ENCODE measurements at places on chromosomes 4 and X.

DNA sequence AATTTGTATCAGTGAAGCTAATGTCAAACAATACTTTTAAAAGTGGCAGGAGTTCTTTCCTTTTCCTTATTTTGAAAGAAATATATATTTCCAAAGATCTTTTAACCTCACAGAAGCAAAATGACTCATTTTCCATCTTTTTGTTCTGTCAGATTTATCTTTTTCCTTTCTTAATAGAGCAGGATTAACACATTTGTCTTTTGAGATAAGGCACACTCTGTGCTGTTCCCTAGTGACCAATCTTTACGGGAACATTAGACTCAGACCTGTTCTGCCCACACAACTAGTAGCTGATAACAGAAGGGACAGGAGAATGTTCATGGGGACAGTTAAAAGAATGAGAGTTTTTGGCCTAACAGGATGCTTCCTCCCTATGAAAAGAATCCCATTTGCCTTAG, 381.2 kb downstream of the STPG2 start:
- DNase-seq: no peak

GRCh38 chrX:107711521-107712181, 63.9 kb downstream of the TSC22D3 start:
- peak; percentile 12 for DNase-seq

GRCh38 chr4:177339477-177340374, 30.1 kb downstream of the NEIL3 start:
- DNase-seq: no peak

GRCh38 chr4:183468210-183469095, 24.0 kb downstream of the CDKN2AIP start:
- DNase-seq: no peak

- DNase-seq: no peak
Measured at GRCh38 chr4:56684320-56685050, 3.4 kb upstream of the HOPX start.

DNA sequence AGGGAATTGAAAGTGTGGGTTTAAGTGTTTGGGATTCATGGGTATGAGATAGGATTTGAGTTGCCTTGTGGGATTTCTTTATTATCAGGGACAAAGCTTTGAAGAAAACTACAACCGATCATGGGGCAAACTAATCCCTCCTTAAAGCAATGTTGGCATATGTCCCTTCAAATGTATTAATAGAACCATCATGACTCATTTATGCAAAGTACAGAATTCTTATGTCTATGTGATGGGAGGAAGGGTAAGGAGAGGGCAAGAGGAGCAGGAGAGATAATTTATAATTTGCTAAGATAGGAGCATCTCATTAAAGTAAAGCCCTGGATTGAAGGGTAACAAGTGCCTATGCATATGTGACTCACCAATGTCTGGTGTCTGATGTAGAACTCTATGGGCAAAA, 94.2 kb downstream of the PHEX start:
- DNase-seq: no peak

GRCh38 chr4:184419976-184420375, 54.4 kb downstream of the IRF2 start:
- DNase-seq: no peak

DNA sequence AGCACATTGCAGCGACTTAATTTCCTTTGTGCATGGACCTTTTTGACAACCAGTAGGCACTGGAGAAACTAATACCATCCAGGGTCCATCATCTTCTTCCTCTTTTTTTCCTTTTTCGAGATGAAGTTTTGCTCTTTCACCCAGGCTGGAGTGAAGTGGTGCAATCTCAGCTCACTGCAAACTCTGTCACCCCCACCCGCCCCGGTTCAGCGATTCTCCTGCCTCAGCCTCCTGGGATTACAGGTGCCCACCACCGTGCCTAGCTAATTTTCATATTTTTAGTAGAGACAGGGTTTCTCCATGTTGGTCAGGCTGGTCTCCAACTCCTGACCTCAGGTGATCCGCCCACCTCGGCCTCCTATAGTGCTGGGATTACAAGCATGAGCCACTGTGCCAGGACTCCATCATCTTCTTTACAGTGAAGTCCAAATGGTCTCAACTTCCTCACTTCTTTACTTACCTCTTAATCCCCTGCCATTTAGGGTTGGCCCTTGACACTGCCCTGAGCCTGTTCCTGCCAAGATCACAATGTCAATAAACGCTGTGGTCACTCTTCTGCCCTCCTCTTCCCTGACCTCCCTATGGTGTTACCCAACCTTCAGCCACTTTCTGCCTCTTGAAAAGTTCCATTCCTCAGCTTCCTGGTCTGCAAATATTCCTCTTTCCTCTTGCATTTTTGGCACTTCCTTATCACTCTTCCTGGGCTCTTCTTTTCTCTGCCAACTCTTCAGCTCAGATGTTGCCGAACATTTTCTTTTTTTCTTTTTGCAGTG, 119.8 kb upstream of the SLC34A2 start:
- DNase-seq: no peak

- no peak for DNase-seq
Measured at GRCh38 chr4:69617083-69617694, 22.3 kb downstream of the UGT2A2 start.

- no peak for DNase-seq
Measured at GRCh38 chr4:99300934-99301333, 10.1 kb upstream of the ADH1A start.

DNA sequence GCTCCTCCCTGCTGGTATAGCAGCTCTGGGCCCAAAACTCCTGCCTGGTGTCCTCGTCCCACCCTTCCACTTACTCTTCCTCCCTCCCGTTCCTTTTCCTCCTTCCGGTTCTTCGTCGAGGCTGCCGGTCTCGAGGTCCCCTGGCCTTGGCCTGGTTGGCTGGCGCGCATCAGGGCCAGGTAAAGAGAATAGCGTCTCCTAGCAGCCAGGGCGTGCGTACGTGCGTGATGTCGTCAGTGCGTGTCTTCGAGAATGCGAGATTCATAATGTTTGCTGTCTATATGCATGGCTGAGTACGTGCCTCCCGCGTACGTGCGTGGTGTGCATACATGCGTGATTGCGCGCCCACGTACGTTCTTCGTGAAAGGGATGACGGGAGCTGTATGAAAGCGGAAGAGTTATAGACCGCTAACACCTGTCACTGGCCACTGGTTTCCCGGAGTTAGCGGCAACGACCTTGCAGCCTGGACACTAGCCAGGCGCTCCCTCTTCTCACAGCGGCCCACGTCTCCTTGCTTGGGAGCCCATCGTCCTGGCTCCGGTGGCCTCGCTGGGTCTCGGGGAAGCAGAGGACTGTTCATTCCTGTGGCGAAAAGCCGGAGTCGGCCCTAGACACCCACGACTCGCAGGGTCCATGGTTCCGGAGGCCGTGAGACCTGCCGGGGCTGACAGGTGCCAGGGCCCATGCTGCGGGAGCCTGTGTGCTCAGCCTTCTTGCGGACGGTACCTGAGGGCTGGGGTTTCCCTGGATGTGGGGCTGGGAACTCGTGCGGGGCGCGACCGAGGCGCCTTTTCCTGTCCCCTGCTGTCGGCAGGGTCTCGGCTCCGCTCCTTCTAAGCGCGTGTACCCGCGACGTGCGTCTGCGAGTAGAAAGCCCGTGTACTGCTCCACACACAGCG, at the start of gene EOLA1:
TSS of gene EOLA1 (plus strand) at position 392 of the 900 bp plus-strand sequence. CDS start 4,619 bp downstream, outside the sequence.
- DNase-seq: peak; percentile 93

- DNase-seq: no peak
Measured at GRCh38 chr4:47816748-47817147, 21.1 kb downstream of the CORIN start.

GRCh38 chr4:164606478-164606877, 147.5 kb upstream of the SMIM31 start:
- no peak for DNase-seq

GRCh38 chr4:39732728-39733127, 34.8 kb downstream of the UBE2K start:
- no peak for DNase-seq

DNA sequence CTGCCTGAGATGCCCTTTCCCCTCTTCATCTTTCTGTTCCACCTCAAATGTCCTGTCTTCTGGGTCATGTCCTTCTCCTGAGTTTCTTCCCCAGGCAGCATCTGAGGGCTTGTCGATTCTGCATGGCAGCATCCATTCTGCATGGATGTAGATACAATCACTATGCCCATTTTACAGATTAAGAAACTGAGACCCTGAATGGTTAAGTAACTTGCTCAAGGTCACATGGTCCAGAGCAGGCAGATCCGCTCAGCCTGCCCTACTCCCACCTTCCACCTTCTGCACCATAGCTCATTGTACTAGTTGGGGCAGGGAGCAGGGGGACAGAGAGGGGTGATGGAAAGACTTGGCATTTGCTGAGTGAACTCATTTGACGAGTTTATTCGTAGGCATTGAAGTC, 32.0 kb downstream of the ZNF185 start:
- DNase-seq: no peak

DNA sequence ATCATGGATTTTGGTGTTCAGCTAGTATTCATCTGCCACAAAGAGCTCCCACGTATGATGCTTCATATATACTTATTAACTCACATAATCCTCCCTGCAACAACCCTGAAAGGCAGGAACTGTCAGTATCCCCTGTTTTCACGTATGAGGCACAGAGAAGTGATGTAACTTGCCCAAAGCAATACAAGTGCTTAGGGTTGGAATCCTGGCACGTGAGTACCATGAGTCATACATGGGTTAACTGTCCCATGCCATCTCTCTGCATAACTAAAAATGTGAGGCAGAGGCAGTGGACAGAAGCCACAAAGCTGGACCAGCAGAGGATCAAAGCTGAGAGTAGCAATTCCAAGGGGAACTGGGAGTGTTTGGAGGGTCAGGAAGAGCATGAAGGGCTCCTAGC, 35.7 kb upstream of the EGFL6 start:
- no peak for DNase-seq
